Renal cortex interstitium (tissue), 15 donors: ENCODE measurements at places on chromosomes 11 and 22. TPM values are rescaled to one million over a fixed set of nuclear protein-coding genes. Genes with fewer than 3 reads are reported as not detected.

DNA sequence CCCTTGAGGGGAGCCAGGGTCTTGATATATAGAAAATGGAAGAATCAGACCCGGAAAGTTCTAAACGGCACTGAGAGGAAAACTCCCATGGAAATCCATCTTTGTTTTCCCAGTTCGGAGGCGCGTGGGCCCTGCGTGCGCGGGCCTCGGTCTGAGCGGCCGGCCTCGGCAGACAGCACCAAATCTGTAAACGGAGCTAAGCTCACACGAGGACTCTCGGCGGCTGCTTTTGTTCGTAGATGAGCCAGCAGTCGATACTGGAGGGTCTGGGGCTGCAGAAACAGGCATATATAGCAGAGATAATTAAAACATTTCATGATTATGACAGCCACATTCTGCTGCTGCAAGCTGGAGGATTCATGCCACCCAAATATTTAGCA is 68.5 kb upstream of the PPARA start:
- no peak for DNase-seq

- DNase-seq = no peak
Observed at GRCh38 chr22:24077416-24077815, 66.3 kb downstream of the CABIN1 start.

DNA sequence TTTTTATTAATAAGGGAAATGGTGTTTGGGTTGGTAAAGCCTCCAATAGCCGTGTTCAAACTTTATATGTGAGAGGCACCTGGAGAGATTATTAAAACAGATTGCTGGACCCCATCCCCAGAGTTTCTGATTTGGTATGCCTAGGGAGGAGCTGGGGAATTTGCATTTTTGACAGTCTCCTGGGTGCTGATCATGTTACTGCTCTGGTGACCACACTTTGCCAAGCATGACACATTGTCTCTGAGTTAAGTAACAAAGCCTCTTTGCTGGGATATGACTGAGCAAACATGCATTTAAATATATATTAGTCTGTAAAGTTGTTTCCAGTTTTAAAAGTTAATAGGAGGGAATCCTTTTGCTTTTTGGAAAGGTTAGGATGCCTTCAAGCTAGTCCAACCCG is 140.4 kb downstream of the NAV2 start:
- no peak for DNase-seq

- DNase-seq = peak; percentile 75
Observed at GRCh38 chr22:35930933-35931332, 97.7 kb downstream of the RBFOX2 start.

DNA sequence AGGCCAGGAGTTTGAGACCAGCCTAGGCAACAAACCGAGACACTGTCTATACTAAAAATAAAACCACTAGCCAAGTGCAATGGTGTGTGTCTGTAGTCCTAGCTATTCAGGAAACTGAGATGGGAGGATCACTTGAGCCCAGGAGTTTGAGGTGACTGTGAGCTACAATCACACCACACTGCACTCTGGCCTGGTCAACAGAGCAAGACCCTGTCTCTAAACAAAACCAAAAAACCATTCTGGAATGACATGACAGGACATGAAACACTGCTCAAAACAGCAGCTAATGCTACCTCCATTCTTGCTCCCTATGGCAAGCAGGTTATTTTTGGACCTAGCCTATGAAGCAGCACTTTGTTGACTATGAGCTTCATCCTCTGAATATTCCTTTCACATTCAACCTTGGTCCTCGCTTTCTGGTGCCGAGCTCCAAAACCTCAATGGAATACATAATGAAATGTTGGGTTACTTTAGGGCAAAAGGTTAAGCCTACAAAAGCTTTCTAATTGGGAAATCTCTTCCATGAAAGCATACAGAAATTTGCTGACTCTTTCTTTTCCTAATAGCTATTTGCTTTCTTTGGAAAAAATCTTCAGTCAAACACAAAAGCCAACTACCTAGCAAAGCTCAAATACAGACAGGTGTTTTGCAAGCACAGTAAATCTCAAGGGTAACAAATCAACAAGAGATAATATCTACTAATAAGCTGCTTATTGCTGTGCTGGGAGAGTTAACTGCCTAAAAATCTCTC is 21.1 kb downstream of the SIK3 start:
- no peak for DNase-seq

Gene UBQLNL
- polyA plus RNA-seq = 0.85 TPM

GRCh38 chr11:44382118-44382517 is 72.2 kb upstream of the ALX4 start:
- no peak for DNase-seq

DNA sequence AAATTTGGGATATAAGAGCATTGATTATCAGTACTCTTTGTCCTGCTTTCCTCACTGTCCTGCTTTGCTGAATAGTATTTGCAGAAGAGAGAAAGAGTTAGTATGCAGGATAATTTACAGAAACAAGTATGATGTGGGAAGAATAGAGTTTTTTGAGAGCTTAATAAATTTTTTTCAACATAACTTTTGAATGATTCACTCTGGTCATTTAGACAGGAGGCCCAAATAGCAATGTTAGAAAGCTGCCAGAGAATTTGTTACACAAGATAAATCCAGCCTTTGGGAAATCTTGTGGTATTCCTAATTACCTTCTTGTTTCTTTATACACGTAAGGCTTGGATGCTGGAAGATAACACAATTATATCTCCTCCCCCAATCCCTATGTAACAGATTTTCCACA is 484.6 kb downstream of the CNTN5 start:
- DNase-seq = no peak

GRCh38 chr22:23276656-23277582 is 96.6 kb downstream of the BCR start:
- DNase-seq = no peak

DNA sequence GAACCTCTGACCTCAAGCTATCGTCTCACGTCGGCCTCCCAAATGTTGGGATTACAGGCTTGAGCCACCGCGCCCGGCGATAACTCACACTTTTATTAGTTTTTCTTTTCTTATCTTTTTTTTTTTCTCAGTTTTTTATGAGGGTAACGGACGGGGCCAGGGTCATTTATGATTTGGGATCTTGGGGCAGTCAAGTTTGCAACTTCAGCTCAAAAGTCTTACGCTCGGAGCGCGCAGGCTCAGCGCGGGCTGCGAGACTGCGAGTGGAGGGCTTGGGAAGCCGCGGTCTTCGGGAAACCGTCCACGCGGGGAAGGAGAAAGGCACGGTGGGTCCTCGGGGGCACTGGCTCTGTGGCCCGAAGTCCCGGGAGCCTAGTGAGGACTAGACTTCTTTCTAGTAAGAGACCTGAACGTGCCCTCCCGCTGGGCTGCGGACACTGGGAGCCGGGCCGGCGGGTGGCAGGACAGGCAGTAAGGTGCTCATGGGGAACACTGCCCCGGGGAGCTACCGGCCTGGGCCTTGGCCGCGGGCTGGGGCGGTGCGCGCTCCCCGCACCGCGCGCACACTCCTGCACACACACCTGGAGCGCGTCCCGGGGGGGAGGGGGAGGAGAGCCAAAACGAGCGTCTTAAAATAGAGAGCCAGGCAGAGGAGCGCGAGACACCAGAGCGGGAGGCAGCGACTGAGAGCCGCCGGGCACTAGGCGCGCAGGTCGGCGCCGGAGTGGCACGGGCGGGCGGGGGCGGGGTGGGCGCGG is 476 bp upstream of the BARX2 start:
- DNase-seq = no peak

DNA sequence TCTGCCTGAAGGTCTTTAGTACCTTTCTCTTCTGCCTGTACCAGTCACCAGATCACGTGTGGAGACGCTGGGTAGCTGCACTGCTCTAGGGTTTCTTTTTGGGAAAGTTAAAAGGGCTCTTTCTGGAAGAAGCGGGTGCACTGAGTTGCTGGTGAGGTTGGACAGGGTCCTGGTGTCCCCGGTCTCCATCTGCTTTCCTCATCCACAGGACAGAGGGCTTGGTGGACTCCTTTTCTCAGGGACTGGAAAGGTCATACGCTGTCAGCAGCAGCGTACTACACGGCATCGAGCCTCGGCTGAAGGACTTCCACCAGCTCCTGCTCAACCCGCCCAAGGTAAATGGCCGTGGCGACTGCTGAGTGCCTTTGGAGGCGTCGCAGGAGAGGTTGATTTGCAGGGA is 52.8 kb downstream of the SBF1 start:
- no peak for DNase-seq

Gene IGLL1
- 1.9 TPM for polyA plus RNA-seq

Gene LMO2
- polyA plus RNA-seq = 21.3 TPM

DNA sequence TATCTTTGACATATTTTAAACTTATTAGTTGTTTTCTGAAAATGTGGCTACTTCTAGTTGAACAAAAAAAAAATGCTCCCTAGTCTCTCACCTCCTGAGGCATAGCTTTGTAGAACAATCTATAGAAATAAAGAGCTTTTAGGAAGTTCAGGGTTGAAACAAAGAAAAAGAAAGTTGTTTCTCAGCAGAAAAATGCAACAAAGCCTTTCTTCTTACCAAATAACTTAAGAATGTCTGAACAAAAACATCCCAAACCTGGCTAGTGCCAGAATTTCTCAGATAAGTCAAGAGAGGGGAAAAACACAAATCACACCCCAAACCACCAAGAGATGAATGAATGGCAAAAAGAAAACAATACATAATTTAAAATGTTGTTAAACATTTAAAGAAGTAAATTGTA is 114.1 kb downstream of the MAML2 start:
- DNase-seq = no peak
